Activated T-cell treated with anti-CD3 and anti-CD28 coated beads, Interleukin-2, amount 50 U/mL, for 72 hours (primary cell): ENCODE measurements at places on chromosomes 7 and 10. TPM values are rescaled to one million over a fixed set of nuclear protein-coding genes. Genes with fewer than 3 reads are reported as not detected.

Gene C10orf62
- not detected for total RNA-seq

Gene SFTPA2
- total RNA-seq: not detected

Gene SLC13A4
- not detected for total RNA-seq

- peaks cover 18% of the 10 kb centered on the region for H3K27me3 ChIP-seq
- no peaks in the 10 kb centered on the region for H3K4me1 ChIP-seq
- DNase-seq: no peak
- H3K27ac ChIP-seq: no peak overlapping the region
These were observed 17.3 kb downstream of the TLL2 start for GRCh38 chr10:96496281-96496925.

- H3K27ac ChIP-seq: no peak overlapping the region
- no peak overlapping the region for H3K4me3 ChIP-seq
- no peaks in the 10 kb centered on the region for H3K4me1 ChIP-seq
- no peaks in the 10 kb centered on the region for H3K36me3 ChIP-seq
- no peak for DNase-seq
These were observed 261.2 kb upstream of the SHH start for GRCh38 chr7:156073366-156074052.

- H3K4me3 ChIP-seq: no peak overlapping the region
- peaks cover 9% of the 10 kb centered on the region for H3K4me1 ChIP-seq
- H3K27ac ChIP-seq: no peak overlapping the region
- DNase-seq: no peak
- peaks cover 32% of the 10 kb centered on the region for H3K27me3 ChIP-seq
- no peaks in the 10 kb centered on the region for H3K36me3 ChIP-seq
These were observed 7.7 kb downstream of the UNC5B start for GRCh38 chr10:71219918-71220688.

GRCh38 chr10:42875798-42876341 lies 93.3 kb downstream of the BMS1 start:
- H3K36me3 ChIP-seq: no peaks in the 10 kb centered on the region
- no peaks in the 10 kb centered on the region for H3K4me1 ChIP-seq
- no peak overlapping the region for H3K27ac ChIP-seq
- no peak overlapping the region for H3K4me3 ChIP-seq
- no peaks in the 10 kb centered on the region for H3K27me3 ChIP-seq

GRCh38 chr7:47100817-47101435 lies 481.0 kb downstream of the TNS3 start:
- no peak overlapping the region for H3K27ac ChIP-seq
- no peak for DNase-seq
- H3K4me3 ChIP-seq: no peak overlapping the region
